Fibroblast of the aortic adventitia (primary cell): ENCODE measurements at places on chromosomes 13 and 19.

DNA sequence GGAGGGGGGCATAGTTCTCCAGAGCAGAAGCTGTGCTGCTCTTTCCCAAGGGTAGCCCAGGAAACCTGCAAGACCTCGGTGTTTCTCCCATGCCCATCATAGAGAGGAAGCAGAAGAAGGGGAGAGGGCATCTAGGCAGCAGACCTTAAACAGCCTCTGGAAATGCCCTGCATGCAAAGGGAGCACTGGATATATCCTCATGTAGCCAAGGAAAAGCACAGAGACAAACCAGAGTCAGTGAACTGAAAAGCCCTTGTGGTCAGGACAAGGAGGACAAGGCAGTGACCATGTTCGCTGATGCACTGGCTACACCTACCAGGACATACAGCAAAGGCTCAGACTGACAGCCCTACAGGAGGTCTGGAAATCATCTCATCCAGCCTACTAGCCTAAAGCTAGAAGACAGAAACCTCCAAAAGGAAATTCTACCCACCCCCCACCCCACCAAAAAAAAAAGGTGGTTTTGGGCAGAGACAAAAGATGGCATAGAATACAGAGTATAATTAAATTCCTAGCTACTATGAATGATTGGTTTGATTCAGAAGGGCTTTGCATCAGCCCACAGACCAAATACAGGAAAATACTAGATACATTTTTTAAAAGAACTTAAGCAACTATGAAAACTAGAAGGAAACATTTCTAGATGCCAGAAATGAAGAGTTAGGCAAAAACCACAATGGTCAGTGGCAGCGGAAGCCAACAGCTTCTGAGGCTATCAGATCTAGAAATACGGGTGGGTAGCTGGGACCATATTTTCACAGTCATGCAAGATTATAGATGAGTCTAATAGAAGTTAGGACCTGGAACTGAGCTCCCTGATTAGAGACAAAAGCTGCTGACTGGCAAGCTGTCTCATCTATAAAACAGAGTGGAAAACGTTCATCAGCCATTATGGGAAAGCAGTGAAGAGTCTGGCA, 4.4 kb upstream of the TBC1D4 start:
- no peak for DNase-seq

GRCh38 chr13:95323930-95324662, 22.8 kb upstream of the ABCC4 start:
- DNase-seq = no peak

DNA sequence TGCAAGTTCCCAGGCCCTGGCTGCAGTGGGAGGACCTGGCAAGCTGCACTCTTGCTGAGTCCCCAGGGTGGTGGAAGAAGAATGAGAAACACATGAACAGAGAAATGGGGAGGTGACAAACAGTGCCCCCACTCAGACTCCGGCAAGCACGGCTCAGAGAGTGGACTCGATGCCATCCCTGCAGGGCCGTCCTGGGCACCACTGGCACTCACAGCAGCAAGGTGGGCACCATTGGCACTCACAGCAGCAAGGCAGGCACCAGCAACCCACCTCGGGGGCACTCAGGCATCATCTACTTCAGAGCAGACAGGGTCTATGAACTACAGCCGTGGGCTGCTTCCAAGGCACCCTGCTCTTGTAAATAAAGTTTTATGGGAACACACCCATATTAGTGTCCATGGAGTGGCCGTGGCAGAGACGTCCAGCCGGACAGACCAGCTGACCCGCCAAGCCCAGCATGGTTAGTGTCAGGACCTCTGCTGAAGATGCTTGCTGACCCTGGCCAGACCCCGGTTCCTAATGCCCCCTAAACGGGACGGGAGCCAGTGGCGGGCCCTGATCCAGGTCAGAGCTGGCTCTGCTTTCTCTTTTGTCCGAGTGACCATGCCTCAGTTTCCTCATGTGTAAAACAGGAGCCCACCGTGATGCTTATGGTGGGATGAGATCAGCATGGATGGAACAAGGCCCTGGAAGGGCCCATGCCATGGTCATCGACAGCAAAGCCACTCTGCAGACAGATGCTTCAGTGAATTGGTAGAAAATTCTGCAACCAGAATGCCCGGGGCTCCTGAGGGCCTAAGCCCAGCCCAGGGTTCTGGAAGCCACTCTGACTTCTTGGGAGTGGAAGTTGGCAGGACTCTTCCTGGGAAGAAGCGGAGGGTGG, 2.1 kb upstream of the F10 start:
- DNase-seq = no peak

DNA sequence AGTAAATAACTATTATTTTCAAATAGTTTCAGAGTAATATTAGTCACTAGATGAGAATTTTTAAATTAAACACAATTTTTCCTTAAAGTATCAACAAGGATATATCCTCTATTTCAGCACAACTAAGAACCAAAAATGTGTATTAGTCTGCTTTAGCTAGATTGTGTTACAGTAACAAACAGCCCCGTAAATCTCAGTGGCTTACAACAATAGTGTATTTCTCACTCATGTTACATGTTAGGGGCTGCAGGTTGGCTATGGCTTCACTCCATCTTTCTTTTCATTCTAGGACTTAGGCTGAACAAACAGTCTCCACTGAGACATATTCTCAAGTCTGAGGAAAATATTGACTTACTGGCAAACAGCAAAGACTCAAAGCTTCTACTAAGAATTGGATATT, 11.6 kb upstream of the SUCLA2 start:
- DNase-seq = no peak

GRCh38 chr13:98260357-98261164, 83.5 kb upstream of the RNF113B start:
- DNase-seq = peak; percentile 42

DNA sequence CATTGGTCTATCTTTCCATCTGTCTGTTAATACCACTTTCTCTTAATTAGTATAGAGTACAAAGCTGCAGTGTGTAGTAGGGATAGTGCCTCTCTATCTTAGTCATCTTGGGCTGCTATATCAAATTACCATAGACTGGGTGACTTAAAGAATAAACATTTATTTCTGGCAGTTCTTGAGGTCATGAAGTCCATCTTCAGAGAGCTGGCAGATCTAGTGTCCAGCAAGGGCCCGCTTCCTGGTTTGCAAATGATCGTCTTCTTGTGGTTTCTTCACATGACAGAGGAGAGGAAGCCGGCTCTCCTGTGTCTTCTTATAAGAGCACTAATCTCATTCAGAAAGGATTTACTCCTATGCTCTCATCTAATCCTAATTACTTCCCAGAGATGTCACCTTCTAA, 6.1 kb downstream of the ZNF700 start:
- DNase-seq = no peak

DNA sequence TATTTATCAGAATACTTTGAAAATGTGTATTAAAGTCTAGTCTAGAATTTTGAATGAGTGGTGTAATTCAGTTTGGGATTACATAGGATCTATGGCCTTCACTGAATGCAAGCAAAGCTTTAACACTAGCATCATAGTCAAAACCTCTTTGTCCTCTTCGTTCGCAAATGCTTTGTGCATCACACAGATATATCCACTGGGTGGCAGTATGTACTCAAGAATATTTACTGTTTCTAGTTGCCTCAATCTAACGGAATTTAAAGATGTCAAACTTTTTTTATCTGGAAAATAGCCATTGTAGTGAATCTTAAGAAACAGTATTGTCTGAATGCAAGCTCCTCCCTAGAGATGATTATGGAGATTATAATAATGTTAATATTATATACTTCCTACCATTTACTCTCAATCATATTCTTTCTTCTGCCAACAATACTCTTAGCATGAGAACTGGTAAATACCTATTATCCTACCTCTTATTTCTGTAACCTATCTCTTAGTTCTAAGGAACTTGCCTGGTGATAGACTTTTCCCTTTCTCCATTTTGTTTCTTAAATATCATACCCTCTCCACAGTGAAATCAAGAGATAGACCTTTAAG, 25.8 kb downstream of the LACC1 start:
- DNase-seq = peak; percentile 86

GRCh38 chr13:63631006-63631405, 2215.4 kb upstream of the PCDH20 start:
- DNase-seq = no peak

GRCh38 chr13:110216006-110216397, 91.0 kb downstream of the COL4A1 start:
- DNase-seq = no peak

GRCh38 chr13:64339373-64340063, 2890.6 kb downstream of the PCDH9 start:
- no peak for DNase-seq

GRCh38 chr19:898663-899062, 5.4 kb downstream of the RNU6-9 start:
- no peak for DNase-seq
